ENCODE measurements at places on chromosomes 1 and 21.

DNA sequence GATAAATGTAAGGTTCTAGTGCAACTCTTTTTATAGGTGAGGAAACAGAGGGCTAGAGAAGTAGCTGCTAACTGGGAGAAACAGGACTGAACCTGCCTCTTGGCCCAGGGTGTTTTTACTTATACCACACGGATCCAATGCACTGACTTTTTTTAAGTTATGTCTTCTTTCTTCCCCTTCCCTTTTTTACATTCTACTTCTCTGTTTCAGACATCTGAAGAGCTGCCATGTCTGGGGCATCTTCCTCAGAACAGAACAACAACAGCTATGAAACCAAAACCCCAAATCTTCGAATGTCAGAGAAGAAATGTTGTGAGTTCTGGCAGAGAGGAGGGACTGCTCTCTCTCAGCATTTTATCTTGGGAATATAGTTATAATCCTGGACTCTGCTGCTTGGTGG is 1.4 kb downstream of the PFKFB2 start:
- DNase-seq: no peak

DNA sequence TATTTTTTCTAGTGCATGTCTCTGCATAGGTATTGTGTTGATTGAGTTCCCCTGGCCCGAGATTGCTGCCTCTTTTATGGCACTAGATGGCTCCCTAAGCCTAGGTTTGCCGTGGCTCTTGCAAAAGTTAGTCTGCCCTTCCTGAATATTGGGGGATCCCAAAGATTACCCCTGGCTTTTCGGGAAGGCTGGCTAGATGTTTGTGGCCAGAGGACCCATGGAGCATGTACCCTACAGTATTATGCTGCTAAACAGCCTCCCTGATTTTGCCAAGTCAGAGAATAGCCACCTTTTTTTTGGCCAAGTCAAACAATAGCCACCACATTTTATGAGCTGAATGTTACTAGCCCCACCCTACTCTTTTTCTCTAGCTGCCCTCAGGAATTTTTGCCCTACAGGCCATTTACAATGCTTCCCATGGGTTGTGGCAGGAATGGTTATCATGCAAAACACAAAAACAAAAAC is 343.2 kb downstream of the OLFM3 start:
- no peak for DNase-seq

DNA sequence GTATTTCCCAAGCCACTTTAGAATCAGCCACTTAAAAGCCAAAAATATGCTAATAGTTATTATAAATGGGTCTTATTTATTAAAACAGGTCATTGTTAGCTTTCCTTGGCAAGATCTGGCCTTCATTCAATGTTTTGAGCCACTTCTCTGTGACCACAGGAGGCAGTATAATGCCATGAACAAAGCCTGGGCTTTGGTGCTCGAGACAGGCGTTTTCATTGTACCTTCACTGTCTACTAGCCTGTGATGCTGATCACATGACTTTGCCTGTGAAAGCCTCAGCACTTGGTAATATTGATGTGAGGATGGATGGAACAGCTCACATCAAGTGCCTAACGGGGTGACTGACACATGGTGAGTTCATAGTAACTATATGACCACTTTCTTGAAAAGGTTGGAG is 217.0 kb downstream of the RWDD3 start:
- no peak for DNase-seq

- no peak for DNase-seq
These were observed 68.4 kb upstream of the DPYD start for GRCh38 chr1:97989094-97989680.

DNA sequence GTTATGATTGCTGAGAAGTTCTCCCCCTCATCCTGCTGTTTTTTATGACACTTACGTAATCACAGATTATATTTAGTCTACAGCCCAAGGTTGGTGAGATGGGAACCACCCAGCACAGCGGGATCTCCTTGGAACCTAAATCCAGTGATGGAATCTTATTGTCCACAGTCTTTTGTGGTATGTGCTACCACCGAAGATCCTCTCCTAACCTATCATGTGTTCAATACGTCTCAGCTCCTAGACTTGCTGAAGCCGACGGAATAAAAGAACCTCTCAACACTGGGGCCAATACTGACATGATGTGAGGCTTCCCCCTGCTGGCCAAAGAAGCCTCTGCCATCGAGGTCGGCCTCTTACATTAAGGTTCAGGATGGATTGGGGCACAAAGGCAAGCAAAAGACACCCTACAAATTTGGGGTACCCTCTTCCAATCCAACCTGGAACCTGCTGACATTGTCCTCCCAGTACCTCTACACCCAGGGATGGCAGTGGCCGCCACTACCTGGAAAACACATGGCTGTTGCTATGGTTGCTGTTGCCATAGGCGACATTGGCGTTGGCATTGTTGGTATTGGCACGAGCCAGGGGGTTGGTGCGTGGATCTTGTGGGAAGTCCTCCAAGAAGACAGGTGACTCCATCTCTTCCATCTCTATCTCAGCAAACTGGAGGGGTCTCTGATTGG is 19.4 kb upstream of the KIF21B start:
- peak; percentile 9 for DNase-seq

DNA sequence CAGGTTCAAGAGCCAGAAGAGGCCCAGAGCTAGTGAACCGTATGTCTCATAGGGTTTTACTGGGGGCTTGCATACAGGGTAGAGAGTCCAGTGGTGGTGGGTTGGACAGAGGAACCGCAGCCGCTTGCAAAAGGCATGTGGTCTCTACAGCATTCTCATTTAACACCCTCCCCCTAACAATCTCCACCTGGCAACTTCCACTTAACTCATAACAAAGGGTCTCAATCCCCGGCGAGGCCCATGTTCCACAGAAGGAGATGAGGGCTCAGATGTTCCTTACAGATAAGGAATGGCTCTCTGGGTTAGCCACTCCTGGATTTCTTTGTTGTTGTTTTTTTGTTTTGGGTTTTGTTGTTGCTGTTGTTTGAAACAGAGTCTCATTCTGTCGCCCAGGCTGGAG is 106.1 kb downstream of the APP start:
- no peak for DNase-seq

- no peak for DNase-seq
These were observed 29.9 kb downstream of the DHCR24 start for GRCh38 chr1:54857141-54857540.

DNA sequence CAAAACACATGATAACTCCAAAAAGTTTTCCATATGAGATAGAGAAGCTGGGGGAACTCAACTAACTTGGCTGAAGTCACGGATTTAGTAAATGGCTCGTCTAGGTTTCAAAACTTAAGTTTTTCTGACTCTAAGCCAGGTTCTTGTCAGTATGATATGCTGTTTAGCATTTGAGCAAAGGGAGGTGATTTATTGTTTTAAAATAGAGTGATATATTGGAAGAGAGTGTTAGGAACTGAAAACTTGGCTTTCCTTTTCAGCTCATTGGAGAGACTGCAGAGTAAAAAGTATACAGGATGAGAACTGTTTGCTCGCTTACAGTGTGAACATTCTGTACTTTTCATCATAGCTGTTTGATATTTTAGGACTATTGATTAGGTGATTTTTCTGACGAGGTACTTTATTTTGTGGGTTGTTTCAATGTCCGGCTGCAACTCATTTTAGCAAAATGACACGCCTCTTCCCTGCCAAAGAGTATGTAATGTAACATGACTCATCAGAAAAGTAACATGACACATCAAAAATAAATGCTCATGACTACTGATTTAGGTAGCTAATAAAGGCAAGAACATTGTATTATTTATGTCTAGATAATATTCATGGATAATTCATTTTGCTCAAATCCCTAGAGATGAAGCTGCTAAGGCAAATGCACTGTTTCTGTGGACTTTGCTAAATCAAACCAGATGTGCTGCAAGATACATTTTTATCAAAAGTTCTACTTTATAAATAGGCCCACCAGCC is 355.1 kb downstream of the GPATCH2 start:
- DNase-seq: no peak

DNA sequence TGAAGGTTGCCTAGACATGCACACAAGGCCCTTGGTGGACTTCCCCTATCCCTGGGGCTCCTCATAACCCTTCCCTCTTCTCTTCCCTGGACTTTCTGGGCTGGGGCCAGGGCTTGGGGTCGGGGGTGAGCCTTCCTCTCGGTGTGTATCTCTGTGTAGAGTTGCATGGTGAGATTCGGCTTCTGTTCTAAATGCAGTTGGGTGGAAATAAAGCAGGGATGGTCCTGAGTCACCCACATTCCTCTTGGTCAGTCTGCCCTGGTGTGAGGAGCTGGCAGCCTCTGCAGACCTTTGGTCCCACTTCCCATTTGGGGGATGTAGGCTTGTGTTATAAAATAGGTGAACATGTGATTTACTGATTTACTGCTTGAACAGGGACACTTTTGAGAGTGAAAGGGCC is 38.0 kb downstream of the ADARB1 start:
- no peak for DNase-seq

GRCh38 chr1:222522105-222522915 is 25.6 kb downstream of the HHIPL2 start:
- no peak for DNase-seq

DNA sequence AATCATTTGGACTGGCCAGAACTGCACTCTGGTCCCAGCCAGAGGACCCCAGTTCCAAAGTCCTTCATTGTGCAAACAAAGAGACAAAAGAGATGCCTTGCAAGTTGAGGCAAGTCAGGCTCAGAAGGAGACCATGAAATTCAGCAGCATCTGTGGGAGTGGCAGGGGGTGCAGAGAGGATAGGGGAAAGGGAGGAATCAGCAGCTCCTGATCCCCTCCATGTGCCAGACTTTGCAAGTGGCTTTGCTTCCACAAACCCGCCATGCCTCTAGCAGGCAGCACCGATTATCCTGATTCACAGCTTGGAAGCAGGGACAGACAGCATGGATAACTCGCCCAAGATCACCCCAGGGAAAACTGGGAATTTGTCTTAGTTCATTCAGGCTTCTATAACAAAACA is 2.1 kb upstream of the CAPN9 start:
- no peak for DNase-seq

DNA sequence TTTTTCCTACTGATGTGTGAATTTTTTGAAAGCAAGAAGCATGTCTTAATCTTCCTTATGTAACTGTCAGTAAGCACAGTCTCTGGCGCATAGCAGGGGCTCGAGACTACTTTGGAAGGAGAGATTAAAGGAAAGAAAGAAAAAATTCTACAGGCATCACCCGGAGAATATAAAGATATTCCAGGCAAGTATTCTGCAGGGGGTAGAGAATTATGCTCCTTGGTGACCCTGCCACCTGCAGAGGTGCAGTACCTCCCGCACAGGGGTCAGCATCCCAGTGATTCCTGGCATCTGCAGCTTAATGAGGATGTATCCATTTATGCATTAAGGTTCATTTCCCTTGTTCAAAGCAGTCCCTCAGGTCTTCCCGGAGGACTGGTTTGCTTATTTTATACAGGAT is 87.6 kb upstream of the WLS start:
- DNase-seq: no peak

DNA sequence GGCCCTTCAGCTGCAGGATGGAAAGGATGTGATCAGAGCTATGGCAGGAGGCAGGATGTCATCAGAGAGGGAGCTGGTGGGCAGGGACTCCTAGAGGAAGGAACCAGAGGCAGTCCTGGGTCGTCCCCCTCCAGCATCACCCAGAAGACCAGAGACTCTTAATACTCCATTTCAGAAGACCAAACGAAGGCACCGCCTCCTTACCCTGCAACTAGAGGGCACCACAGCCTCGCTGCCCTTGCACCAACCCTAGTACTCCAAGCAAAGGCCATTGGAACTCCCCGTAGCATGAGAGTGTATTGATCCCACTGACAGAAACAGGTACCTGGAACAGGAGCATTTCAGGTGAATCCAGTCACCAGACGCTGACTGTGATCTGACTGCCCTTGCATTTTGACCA is 598.1 kb downstream of the NPHP4 start:
- no peak for DNase-seq

All from esophagus squamous epithelium (tissue), 5 donors.